Activated CD4-positive, alpha-beta T cell treated with anti-CD3 and anti-CD28 coated beads, Interleukin-2, amount 50 U/mL, for 1 hour (primary cell): ENCODE measurements at places on chromosomes 5 and 9.

- DNase-seq: no peak
Observed at GRCh38 chr5:37552770-37553719, 173.9 kb downstream of the WDR70 start.

DNA sequence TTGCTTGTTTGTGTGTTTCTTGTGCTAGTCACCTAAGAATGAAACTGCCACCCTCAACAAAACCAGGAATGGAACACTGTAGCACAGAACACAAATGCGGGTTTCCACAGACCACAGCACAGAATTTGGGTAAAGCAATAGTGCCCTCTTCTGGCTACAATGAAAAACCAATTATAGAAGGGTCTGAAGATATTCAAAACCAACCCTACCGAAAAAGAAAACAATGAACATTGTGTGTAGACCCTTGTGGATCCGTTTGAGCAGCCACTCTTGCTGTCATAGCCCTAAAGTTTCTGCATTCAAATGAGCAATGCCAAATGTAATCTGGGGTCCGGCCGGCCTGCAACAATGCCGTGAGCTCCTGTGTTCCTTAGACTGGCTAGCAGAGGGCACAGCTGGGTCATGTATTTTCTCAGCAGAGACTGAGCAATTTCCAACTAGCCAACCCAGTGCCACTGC lies 8.3 kb upstream of the ENC1 start:
- DNase-seq: no peak

GRCh38 chr5:153158608-153159007 lies 331.9 kb upstream of the GRIA1 start:
- no peak for DNase-seq

DNA sequence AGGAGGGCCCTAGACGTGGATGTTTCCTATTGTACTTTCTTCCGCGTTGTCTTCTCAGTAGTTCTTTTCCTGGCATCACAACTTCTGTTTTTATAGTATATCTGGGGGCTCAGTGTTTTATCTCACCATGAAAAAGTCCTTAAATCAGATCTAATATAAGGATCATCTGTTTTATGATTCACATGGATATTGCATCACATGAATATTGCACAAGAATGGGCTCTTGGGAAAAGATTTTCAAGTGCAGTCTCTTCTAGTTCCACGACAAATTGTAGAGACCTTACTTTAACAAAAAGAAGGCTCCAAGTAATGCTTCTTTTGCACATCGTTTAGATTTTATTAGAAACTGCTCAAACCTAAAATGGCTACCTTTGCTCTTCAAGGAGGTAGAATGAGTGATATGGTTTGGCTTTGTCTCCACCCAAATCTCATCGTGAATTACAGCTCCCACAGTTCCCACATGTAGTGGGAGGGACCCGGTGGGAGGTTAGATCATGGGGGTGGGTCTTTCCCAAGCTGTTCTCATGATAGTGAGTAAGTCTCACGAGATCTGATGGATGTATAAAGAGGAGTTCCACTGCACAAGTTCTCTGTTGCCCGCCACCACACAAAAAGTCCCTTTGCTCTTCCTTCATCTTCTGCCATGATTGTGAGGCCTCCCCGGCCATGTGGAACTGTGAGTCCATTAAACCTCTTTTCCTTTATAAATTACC lies 53.7 kb upstream of the FAM120A start:
- no peak for DNase-seq

- DNase-seq: no peak
Observed at GRCh38 chr5:41600731-41601130, 90.3 kb upstream of the PLCXD3 start.

- no peak for DNase-seq
Observed at GRCh38 chr5:150836064-150836463, 10.3 kb upstream of the IRGM start.

DNA sequence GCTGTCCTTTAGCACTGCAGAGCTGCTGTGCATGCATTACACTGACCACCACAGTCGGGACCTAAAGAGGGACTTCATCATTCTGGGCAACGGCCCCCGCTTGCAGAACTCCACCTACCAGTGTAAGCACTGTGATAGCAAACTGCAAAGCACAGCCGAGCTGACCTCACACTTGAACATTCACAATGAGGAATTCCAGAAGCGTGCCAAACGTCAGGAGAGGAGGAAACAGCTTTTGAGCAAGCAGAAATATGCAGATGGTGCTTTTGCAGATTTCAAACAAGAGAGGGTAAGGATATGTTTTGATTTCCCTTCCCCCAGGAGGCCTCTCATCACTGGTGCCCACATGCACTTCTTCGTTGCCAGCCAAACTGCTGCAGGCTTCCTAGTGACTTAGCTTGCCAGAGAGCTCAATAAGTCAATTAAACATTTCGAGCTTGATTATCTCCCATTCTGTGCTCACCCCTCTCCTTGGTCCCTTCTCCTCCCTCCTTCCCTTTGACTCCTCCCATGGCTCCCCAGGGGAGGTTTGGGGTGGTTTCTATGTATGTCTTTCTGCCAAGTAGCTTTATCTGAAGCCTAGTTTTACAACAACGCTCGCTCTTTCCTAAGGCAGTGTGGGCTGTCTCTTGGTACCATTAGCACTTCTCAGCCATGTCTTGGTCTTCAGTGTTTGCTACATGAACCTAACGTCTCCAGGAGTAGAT lies 66.7 kb downstream of the ZNF462 start:
- no peak for DNase-seq

- DNase-seq: peak; percentile 0
Observed at GRCh38 chr5:122844910-122845228, 544 bp upstream of the SNX24 start.

- DNase-seq: no peak
Observed at GRCh38 chr5:126971455-126972031, 58.8 kb downstream of the MARCHF3 start.
